Osteoblast (primary cell): ENCODE measurements at places on chromosomes 5 and 9. TPM values are rescaled to one million over a fixed set of nuclear protein-coding genes. Genes with fewer than 3 reads are reported as not detected.
A peak's percentile ranks its signal among the peaks of the same experiment; 100 is the strongest.

Gene OLFML2A
- 27.1 and 29.7 TPM in 2 replicates for total RNA-seq

Gene CCDC171
- total RNA-seq = 5.8 and 8.0 TPM in 2 replicates

GRCh38 chr9:87613265-87614111 lies 112.4 kb upstream of the CTSL start:
- no peak for DNase-seq

- no peak for DNase-seq
Measured at GRCh38 chr5:11252075-11252474, 491.0 kb upstream of the DAP start.

GRCh38 chr9:97076238-97076637 lies 37.3 kb upstream of the CTSV start:
- DNase-seq = no peak

- no peak for DNase-seq
Measured at GRCh38 chr9:82722561-82722960, 340.4 kb downstream of the RASEF start.

- peak; percentile 71 for DNase-seq
Measured at GRCh38 chr9:100595391-100596199, 17.7 kb downstream of the CAVIN4 start.

DNA sequence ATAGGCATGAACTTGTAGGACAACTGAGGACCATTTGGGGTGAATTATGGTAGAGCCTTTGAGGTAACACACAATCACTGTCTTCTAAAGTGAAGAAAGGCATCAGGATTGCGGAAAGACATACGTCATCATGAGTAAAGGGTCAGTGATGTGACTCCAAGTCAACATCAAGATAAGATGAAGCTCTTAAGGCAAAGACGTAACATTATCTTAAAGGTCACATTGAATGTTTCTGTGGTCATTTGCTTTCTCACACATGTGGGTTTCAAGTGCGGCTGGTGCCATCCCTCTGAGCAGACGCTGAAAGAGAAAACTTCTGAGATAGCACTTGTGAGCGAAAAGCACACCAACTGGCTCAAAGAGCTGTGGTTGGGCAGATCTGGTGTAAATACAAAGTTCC lies 63.3 kb upstream of the GRAMD2B start:
- DNase-seq = no peak
